ENCODE measurements at places on chromosomes 12 and 14.
A peak's percentile ranks its signal among the peaks of the same experiment; 100 is the strongest.

DNA sequence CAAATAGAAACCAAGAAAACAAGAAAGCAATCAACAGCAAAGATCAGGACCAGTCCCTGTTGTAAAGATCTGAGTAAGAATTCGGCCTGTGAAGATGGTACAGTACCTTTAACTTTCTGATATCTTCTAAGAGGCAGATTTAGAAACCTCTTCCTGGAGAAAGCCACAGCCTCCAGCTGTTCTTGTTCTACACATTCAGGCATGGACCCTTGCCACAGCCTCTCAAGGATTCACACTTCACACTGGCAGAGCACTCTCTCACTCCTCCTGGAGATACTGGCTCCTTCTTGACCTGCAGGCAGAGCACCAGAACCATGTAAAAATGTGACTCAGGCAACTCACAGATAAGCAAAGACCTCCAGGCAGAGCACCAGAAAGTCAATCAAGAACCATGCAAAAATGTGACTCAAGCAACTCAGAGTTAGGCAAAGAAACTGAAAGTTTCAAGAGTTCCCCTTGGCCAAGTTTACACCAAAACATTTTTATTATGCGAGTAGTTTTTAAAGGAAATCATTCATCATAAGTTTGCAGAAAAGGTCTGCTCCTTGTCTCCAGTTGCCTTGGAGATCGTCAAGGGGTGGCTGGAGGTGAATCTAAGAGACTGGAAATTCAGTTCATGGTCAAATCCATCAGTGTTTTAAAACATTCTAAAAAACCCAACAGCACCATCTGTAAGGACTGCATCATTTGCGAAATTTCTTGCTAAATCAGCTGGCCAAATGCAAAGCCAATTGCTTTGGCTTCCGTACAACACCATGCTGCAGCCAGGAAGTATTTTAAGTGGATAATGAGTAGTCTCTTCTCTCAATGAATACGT is 119.3 kb upstream of the MDM1 start:
- DNase-seq, result peak; percentile 67

DNA sequence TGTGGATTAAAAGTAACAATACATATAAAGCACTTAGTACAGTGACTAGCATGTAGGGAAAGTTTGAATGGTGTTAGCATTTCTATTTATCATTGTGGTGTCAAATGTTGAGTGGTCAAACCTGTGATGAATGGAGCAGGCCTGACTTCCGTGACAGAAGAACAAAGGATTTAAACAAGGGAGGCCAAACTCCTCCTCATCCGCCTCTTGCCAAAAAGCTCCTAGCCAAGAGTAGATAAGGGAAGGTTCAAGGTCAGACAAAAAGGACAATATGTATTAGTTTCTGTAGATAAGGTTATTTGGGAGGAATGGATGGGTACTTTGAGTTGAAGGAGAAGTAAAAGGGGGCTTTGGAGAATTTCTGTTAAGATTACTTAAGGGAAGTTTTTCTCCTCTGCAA is 6.5 kb downstream of the RNASE7 start:
- DNase-seq, result no peak

- no peak for DNase-seq
Observed at GRCh38 chr12:21456291-21456780, 18.9 kb downstream of the PYROXD1 start.

DNA sequence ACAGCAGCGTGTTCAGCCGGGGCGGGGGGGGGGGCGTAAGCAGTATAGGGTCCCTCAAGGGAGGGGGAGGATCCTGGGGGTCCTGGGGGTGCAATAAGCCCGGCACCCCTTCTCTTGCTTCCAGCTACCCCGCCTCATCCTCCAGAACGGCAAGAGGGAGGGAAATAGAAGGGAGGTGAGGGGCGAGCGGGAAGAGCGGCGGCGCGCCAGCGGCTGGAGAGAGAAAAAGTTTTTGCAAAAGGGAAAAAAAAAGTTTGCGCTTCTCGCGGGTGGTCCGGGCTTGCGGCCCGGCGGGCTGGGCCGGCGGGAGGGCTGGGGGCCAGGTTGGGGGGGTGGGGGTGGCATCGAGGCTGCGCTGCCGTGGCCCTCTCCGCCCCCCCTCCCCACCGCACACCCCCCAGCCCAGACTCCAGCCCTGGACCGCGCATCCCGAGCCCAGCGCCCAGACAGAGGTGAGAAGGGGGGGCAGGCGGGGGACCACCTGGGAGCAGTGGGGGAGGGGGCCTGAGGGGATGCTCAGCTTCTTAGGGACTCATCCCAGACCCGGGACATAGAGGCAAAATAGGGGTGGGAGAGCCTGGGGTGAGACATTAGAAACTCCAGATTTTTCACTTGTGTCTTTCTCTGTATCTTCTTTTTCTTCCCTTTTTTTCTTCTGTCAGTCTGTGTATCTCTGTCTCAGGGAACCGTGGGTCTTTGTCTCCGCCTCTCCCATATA is at the start of gene GLI1:
Gene GLI1 (plus strand): TSS at position 36 of the 718 bp plus-strand sequence. CDS start 3,907 bp downstream, outside the sequence.
- peak; percentile 39 for DNase-seq

- no peak for DNase-seq
Observed at GRCh38 chr12:123076604-123077297, 74.1 kb downstream of the PITPNM2 start.

DNA sequence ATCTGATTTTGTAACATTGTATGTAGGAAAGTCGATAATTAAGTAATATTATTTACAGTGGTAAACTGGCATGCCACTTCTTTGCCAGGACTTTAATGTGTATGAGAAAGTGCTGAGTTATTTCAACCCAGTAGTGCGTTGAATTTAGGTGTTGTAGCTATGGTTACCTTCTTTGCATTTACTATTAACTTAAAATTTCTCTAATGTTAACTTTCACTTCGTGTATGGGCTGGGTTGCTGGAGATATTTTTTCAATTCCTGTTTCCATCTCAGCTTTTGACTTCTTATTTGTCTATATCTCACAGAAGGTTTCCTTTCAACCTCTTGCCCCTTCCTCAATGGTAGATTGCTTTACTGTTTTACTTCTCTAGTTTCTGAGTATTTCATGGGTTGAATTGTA is 1345.6 kb downstream of the FSCB start:
- DNase-seq, result no peak

DNA sequence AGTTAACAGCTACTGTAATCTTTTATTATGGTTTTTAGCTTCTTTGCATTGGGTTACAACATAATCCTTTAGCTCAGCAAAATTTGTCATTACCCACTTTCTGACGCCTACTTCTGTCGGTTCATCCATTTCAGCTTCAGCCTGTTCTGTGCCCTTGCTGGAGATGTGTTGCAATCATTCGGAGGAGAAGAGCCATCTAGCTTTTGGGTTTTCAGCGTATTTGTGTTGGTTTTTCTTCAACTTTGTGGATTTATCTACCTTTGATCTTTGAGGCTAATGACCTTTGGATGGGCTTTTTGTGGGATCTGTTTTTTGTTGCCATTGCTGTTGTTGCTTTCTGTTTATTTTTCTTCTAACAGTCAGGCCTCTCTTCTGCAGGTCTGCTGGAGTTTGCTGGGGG is 69.2 kb upstream of the ATXN7L3B start:
- no peak for DNase-seq

GRCh38 chr14:55580470-55581341 is 699 bp downstream of the KTN1 start:
- no peak for DNase-seq

GRCh38 chr12:112557951-112558630 is 139.3 kb downstream of the PTPN11 start:
- no peak for DNase-seq

DNA sequence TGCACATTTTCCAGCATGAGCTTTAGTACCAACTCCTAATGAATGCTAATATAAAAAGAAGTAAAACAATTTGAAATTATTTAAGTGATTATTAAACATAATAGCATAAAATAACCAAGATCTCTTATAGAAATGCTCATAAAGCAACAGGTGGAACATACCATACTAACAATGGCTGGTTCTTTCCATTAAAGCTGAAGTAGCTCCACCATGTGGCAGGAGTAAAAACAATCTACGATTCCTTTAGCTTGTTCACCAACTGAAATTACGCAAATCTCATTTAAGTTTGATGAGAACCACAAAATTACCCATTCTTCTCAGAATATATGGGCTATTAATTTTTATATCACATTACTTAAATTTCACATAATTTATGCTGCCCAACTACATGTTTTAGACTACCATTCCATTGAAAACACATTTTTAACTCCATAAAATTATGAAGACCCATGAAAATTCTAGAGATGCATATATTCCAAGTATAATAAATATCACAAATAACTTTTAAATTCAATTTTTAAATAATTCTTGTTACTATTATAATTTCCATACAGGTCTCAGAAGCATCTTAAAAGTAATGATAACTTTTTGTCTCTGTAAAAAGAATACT is 213.6 kb downstream of the DAD1 start:
- DNase-seq, result no peak

DNA sequence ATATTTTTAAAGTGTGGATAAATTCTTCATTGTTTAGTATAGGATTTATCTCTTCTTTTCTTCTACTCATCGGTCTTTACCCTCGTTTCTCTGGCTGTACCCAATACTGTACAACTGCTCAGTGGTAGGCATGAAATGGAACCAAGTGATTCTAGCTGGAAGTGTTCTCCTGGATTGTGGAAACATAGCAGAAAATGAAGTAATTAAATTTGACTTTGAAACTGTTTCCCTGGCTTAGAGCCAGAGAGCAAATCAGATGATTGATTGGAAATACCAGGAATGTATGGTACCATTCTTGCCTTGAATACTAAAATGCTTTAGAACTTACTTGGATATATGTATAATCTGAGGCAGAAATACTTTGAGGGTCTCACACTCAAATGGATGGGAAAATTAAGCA is 292.3 kb downstream of the ERC1 start:
- DNase-seq, result no peak

- DNase-seq, result no peak
Observed at GRCh38 chr14:96177766-96178375, 26.8 kb upstream of the BDKRB2 start.

- DNase-seq, result no peak
Observed at GRCh38 chr14:61524211-61524806, 171.0 kb upstream of the HIF1A start.

GRCh38 chr14:39372656-39373055 is 59.6 kb downstream of the FBXO33 start:
- no peak for DNase-seq

GRCh38 chr12:132218915-132219314 is 74.7 kb downstream of the NOC4L start:
- no peak for DNase-seq

- no peak for DNase-seq
Observed at GRCh38 chr12:87518481-87518880, 510.7 kb downstream of the C12orf50 start.

DNA sequence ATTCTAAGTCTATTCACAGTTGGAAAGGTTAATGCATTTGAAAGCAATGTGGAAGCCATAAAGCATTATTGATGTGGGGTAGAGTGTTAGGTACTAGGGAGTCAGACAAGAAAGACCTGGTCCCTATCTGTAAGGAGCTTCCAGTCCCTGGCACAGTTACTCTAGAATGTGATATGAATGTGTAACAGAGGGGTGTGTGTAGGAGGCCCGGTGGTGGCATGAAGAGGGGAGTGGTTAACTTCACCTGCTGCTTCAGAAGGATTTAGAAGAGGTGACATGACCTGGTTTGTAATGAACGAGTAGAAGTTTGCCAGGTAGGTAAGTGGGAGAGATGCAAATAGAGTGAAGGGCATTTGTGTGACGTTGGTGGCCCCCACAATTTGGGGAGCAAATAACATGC is 15.1 kb upstream of the GALNT6 start:
- DNase-seq, result no peak

GRCh38 chr12:51951843-51952722 is 584 bp downstream of the ACVR1B start:
- no peak for DNase-seq

DNA sequence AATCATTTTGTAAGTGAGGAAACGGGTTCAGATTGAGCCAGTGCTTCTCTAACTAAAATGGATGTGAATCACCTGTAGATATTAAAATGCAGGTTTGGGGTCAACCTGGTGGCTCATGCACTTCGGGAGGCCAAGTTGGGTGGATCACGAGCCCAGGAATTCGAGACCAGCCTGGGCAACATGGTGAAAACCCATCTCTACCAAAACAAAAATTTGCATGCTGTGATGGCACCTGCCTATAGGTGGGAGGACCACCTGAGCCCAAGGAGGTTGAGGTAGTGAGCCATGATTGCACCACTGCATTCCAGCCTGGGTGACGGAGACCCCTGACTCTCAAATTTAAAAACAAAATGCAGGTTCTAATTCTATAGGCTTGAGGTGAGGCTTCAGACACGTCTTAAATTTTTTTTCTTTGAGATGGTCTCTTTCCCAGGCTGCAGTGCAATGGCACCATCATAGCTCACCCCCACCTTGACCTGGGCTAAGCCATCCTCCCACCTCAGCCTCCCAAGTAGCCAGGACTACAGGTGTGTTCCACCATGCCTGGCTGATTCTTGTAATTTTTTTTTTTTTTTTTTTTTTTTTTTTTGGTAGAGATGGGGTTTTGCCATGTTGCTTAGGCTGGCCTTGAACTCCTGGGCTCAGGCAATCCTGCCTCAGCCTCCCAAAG is 9.0 kb downstream of the TUBA1C start:
- DNase-seq, result no peak

GRCh38 chr14:55052269-55052930 is 953 bp downstream of the MAPK1IP1L start:
- no peak for DNase-seq

DNA sequence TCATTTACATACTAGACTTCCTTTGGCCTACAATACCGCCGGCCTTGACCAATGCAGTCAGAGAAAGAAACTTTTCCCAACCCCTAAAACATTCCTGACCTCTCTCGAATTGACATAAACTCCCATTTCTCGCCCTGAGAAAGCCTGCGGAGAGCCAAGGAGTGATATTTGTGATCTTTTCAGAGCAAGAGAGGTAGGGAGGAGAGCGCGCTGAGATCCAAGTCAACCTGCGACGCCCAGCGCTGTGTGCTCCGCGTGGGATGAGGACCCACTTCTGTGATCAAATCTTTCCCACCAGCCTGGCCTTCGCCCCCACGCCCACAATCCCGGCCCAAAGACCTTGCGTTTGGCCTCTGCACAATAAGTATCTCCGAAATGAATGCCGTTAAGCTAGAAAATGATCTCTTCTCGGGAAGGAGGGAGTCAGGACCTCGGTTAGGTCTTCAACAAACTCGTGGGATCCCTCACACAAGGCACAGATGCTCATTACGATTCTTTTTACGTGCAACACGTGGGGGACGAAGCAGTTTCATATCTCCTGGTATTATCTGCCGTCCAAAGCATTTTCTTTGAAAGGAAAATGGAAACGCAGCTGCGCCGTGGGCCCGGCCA is 6.3 kb upstream of the NPAS3 start:
- DNase-seq, result no peak

- no peak for DNase-seq
Observed at GRCh38 chr12:48185181-48185919, 1.9 kb downstream of the CCDC184 start.

- DNase-seq, result no peak
Observed at GRCh38 chr12:45216230-45216982, 511 bp downstream of the ANO6 start.

GRCh38 chr12:120797677-120798642 is 72.3 kb downstream of the ACADS start:
- DNase-seq, result no peak

All from AG09319 (cell line).